ENCODE measurements at places on chromosomes 1 and 21. TPM values are rescaled to one million over a fixed set of nuclear protein-coding genes. Genes with fewer than 3 reads are reported as not detected.

The BRDT gene
- total RNA-seq, result not detected

DNA sequence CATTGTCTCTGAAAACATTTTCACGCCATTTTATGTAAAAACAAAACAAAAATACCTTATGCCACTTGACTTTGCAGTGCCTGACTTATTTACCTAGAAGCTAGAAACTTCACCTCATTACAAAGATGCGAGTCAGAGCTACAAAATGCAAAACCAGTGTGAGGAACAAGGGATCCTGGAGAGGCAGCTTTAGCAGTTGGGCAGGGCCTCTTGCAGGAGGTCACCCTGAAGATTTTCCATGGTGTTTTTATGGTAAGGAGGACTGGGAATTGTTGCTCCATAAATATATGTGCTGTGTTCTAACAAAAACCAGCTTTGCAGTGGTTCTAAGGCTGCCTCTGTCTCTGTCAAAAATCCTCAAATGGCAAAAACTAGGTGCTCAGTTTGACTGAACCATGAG is 36.4 kb upstream of the TARBP1 start:
- no peak overlapping the region for H3K27ac ChIP-seq
- no peaks in the 10 kb centered on the region for H3K36me3 ChIP-seq
- no peak overlapping the region for H3K4me3 ChIP-seq

GRCh38 chr21:42535602-42536171 is 22.0 kb downstream of the SLC37A1 start:
- no peak for DNase-seq
- 0 out of 2 replicates have a peak, but pooled peaks cover 6% of the 10 kb centered on the region for H3K36me3 ChIP-seq
- no peak overlapping the region for H3K4me3 ChIP-seq
- no peaks in the 10 kb centered on the region for H3K4me1 ChIP-seq

DNA sequence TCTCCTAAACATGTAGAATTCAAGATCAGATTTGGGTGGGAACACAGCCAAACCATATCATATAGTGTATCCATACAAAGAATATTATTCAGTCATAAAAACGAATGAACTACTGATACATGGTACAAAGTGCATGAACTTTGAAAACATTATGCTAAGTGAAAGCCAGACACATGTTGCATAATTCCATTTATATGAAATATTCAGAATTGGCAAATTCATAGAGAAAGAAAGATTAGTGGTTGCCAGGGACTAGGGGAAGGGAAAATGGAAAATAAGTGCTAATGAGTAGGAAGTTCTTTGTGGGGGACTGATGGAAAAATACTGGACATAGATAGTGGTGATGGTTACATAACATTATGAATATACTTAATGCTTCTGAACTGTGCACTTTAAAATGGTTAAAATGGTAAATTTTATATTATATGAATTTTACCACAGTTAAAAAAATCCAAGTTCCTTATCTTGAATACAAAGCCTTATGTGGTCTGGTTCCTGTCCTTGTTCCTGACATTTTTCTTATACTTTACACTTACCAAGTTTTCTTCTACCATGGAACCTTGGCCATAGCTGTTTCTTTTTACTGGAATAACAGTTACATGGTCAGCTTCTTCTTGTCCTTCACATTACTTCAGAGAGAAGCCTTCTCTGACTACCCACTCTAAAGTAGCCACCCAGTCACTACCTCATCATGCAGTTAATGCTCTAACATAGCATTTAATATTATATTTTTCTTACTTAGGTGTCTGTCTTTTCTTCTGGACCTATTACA is 64.0 kb downstream of the CCDC18 start:
- H3K4me1 ChIP-seq, result no peaks in the 10 kb centered on the region
- peaks cover 20% of the 10 kb centered on the region for H3K36me3 ChIP-seq
- H3K27ac ChIP-seq, result no peak overlapping the region
- H3K4me3 ChIP-seq, result no peak overlapping the region
- no peaks in the 10 kb centered on the region for H3K27me3 ChIP-seq
